ENCODE measurements at places on chromosomes 6 and 20.
A peak's percentile ranks its signal among the peaks of the same experiment; 100 is the strongest.

DNA sequence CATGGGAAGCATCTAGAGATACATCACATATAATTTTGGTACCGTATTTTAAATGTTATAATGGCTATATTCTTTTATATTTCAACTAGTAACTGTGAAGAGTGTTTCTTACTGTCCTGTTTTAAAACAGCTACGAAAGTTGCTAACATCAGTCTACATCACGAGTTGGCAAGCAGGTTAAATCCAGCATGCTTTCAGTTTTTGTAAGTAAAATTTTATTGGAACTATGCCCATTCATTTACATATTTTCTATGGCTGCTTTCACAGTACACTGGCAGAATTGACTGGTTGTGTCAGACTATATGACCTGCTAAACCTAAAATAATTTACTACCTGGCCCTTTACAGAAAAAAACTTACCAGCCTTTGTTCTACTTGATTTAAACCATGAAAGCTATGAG is 478.1 kb downstream of the PHF3 start:
- no peak overlapping the region for H3K4me3 ChIP-seq
- H3K27me3 ChIP-seq: no peaks in the 10 kb centered on the region
- no peak for DNase-seq
- H3K36me3 ChIP-seq: no peaks in the 10 kb centered on the region
- no peak overlapping the region for H3K27ac ChIP-seq

DNA sequence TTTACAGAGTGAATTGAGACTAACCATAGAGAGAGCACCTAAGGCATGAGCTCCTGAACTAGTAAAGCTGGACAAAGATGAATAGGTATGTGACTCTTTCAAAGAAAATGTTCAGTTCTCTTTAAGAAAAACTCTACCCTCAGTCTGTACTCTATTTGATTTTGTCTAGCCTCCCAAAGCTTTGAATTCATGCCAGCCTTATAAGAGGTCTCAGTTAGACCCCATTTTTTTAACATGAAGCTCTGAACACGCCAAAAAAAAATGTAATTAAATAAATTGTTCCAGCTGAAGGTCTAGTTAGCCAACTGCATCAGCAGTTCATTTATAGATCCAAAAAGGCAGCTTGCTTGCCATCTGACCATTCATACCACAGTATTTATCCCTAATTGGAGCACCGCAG is 71.6 kb downstream of the COL9A1 start:
- H3K36me3 ChIP-seq: no peaks in the 10 kb centered on the region
- DNase-seq: no peak
- H3K27ac ChIP-seq: no peak overlapping the region
- H3K27me3 ChIP-seq: no peaks in the 10 kb centered on the region

DNA sequence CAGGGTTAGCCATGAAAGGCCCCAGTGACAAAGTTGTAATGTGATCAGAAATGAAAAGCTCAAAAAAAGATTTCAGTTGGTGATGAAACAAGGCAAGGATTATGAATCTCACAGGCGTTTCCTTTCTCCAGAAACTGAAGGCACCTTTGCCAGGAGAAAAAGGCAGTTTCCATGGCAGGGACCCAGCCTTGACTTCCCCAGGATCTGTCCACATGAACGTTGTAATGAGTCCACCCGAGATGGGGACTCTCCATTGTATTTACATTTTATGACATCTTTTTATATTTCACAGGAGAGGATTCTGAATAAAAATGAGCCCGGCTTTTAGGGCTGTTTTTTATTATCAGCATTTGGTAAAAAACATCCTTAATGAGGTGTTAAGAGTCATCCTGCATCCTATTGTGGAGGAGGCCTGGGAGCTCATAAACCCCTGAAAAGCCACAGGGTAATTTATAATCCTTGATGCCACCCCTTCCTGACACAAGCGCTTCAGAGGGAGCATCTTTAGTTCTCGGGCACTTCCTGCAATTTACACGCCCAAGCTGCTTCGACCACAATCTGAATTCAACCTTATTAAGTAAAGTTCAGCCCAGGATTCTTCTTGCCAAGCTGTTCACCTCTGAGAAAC is 74.1 kb upstream of the SALL4 start:
- no peaks in the 10 kb centered on the region for H3K4me1 ChIP-seq
- H3K27ac ChIP-seq: no peak overlapping the region

DNA sequence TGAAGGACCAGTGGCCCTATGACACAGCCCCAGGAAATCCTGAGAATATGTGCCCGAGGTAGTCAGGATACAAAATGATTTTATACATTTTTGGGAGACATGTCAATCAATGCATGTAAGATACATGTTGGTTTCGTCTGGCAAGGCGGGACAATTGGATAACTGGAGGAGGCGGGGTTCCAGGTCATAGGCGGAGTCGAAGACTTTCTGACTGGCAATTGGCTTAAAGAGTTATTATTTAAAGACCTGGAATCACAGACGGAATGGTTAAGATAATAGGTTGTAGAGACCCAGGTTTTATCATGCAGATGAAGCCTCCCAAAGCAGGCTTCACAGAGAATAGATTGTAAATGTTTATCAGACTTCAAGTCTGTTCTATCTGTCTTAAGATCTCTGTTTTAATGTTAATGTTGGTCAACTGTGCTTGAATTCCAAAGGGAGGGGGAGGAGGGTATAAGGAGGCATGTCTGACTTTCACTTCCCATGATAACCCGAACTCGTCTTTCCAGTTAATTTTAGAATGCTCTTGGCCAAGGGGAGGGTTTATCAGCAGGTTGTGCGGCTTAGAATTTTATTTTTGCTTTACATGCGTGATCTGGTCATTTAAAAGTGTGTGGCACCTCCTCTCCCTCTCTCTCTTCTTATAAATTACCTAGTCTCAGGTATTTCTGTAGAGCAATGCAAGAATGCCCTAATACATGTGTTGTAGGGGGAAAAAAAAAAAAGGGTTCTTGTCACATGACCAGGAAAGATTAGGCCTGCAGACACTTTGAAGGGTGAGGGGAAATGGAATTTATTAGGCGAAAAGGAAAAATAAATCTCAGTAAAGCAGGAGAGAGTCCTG is 230.7 kb downstream of the NFATC2 start:
- no peaks in the 10 kb centered on the region for H3K27me3 ChIP-seq
- H3K36me3 ChIP-seq: no peaks in the 10 kb centered on the region
- no peaks in the 10 kb centered on the region for H3K4me1 ChIP-seq
- no peak overlapping the region for H3K27ac ChIP-seq
- DNase-seq: no peak

DNA sequence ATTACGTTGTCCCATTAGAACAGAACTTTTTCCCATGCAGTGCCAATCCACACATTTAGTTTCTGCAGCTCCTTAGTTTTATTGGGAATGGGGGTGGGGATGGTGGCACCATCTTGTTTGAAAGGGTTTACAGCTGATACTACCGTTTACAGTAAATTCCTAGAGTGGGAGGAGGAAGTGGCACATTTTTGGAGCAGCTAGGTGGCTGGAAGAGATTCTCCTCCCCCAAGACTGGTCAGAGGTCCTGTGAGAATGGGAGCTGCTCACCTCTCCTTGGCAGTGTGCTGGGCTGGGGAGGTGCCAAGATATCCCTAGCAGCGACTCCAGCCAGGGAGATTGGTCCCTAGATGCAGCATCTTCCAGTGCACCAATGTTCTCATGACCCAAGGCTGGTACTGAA is 12.4 kb upstream of the CCN6 start:
- no peaks in the 10 kb centered on the region for H3K4me1 ChIP-seq
- no peak overlapping the region for H3K27ac ChIP-seq
- no peaks in the 10 kb centered on the region for H3K27me3 ChIP-seq
- H3K36me3 ChIP-seq: no peaks in the 10 kb centered on the region
- no peak overlapping the region for H3K4me3 ChIP-seq

DNA sequence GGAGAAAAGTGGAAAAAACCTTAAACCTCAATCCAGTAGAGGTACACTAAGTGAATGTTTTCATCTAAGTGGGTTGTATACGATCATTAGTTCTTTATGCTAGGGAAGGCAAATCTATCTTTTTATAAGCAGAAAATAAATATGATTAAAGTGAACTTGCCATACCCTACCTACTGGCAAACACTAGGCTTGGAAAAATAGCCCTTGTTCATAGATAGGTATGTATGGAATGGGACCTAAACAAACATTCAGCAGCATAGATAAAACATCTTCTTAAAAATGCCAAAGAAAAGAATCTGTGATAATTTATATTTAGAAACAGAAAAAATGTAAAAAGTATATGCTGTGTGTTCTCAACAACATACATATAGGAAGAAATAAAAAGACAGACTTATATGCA is 18.8 kb downstream of the REV3L start:
- no peak for DNase-seq
- no peaks in the 10 kb centered on the region for H3K27me3 ChIP-seq
- no peak overlapping the region for H3K27ac ChIP-seq
- no peaks in the 10 kb centered on the region for H3K4me1 ChIP-seq

DNA sequence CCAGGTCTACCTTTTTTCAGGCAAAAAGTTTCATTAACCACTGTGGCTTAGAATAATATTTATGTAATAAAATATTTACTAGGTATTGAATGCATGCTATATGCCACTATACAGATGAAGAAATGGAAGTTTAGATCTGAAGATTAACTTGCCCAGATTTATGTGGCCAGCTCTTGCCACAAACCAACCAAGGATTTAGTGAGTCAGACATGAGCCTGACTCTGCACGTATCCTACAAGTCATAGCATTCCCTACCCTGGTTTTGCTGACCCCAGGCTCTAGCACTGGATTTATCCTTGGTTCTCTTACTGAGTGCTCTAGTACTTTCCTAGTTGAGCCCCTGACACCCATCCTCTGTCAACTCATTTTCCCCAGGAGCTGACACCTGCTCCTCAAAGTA is 75.4 kb downstream of the ANKEF1 start:
- H3K27ac ChIP-seq: peak overlapping the region; percentile 48
- no peak for DNase-seq
- H3K4me3 ChIP-seq: no peak overlapping the region
- no peaks in the 10 kb centered on the region for H3K27me3 ChIP-seq

GRCh38 chr6:106685833-106686232 is 56.5 kb downstream of the QRSL1 start:
- H3K4me3 ChIP-seq: no peak overlapping the region
- no peaks in the 10 kb centered on the region for H3K36me3 ChIP-seq
- no peak for DNase-seq
- no peak overlapping the region for H3K27ac ChIP-seq
- no peaks in the 10 kb centered on the region for H3K27me3 ChIP-seq
- no peaks in the 10 kb centered on the region for H3K4me1 ChIP-seq

DNA sequence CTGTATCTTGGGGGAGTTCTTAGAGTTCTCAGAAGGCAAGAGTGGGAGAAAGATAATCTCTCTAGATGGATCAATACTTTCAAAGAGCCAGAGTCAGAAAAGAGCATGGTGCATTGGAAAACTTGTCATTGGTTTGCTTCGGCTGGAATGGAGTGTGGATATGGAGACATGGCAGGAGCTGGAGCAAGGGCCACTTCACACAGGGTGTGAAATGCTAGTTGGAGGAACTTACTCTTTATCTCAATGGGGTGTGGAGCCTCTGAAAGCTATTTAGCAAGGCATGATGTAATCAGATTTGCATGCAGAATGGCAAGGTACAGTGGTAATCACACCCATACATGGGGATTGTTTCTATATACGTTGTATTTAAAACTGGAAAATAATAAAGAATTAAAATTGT is 31.5 kb upstream of the PAQR8 start:
- H3K4me3 ChIP-seq: no peak overlapping the region
- H3K4me1 ChIP-seq: no peaks in the 10 kb centered on the region
- no peak for DNase-seq
- H3K27ac ChIP-seq: no peak overlapping the region
- no peaks in the 10 kb centered on the region for H3K27me3 ChIP-seq

DNA sequence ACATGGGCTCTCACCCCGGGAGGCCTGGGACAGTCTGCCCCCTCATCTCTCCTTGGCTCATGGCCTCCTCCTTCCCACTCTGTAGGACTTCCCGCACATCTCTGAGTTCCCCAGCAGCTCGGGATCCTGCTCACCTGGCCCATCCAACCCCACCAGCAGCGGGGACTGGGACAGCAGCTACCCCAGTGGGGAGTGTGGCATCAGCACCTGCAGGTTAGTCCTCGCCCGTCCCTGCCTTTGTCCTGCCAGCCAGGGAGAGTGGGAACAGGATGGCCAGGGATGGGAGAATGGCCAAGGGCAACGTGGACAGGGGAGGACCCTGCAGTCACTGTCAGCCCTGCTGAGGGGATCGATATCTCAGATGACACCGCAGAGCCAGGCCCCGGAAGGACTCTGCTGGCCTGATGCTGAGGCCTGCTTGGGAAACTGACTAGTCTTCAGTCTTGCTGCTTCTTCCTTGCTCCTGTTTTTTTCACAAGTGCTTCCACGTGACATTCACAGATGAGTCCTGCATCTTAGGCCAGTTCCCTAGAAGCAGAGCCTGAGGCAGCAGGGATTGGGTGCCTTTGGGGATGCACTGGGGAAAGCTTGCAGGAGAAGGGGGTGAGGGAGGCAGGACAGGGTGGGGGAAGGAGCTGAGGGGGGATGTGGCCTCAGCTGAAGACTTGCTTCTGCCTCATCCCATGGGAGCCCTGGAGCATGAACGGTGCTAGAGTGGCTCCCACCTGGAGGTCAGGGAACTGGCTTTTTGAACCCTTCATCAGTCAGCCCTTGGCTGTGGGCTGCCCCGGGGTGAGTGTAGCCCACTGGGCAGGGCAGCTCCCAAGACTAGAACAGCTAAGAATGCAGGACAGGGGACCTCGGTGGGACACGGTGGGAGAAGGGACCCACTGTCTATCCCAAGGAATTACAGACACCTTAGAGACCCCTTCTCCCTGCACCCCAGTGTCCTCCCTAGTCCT is 120.1 kb downstream of the JPH2 start:
- no peak overlapping the region for H3K4me3 ChIP-seq
- H3K36me3 ChIP-seq: no peaks in the 10 kb centered on the region
- H3K27ac ChIP-seq: no peak overlapping the region
- H3K27me3 ChIP-seq: no peaks in the 10 kb centered on the region
- H3K4me1 ChIP-seq: no peaks in the 10 kb centered on the region
- DNase-seq: no peak

GRCh38 chr20:2986466-2986865 is 57.0 kb upstream of the GNRH2 start:
- H3K27ac ChIP-seq: no peak overlapping the region
- no peak for DNase-seq
- H3K36me3 ChIP-seq: no peaks in the 10 kb centered on the region
- H3K4me1 ChIP-seq: no peaks in the 10 kb centered on the region
- no peaks in the 10 kb centered on the region for H3K27me3 ChIP-seq

GRCh38 chr20:32183947-32184635 is 23.5 kb downstream of the PLAGL2 start:
- H3K27ac ChIP-seq: no peak overlapping the region
- H3K4me3 ChIP-seq: no peak overlapping the region
- H3K27me3 ChIP-seq: no peaks in the 10 kb centered on the region
- DNase-seq: no peak
- no peaks in the 10 kb centered on the region for H3K4me1 ChIP-seq

GRCh38 chr6:11164717-11165646 is 53.5 kb upstream of the ERVFRD-1 start:
- DNase-seq: no peak
- no peak overlapping the region for H3K27ac ChIP-seq
- no peaks in the 10 kb centered on the region for H3K27me3 ChIP-seq
- no peaks in the 10 kb centered on the region for H3K4me1 ChIP-seq

DNA sequence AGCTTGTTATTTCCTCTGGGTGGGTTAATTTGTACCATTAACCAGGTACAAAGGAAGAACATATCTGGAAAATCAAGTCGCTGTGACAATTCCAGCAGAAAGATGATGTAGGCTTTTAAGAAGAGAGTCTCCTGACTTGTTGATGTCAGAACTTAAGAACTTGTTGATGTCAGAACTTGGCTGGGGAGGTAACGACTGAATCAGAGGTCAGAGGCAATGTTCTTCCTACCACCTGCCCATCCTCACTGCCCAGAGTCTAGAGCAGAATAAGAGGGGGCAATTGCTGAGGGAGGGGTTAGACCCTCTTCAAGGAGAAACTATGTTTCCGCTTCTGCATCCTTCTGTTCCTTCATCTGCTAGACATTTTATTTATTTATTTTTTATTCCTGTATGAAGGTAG is 18.9 kb downstream of the MLIP start:
- no peaks in the 10 kb centered on the region for H3K36me3 ChIP-seq
- no peak overlapping the region for H3K27ac ChIP-seq
- H3K27me3 ChIP-seq: no peaks in the 10 kb centered on the region
- peaks cover 13% of the 10 kb centered on the region for H3K4me1 ChIP-seq
- no peak overlapping the region for H3K4me3 ChIP-seq

All from right lobe of liver (tissue), 6 donors.